ENCODE measurements at places on chromosomes 5 and 9. TPM values are rescaled to one million over a fixed set of nuclear protein-coding genes. Genes with fewer than 3 reads are reported as not detected.

DNA sequence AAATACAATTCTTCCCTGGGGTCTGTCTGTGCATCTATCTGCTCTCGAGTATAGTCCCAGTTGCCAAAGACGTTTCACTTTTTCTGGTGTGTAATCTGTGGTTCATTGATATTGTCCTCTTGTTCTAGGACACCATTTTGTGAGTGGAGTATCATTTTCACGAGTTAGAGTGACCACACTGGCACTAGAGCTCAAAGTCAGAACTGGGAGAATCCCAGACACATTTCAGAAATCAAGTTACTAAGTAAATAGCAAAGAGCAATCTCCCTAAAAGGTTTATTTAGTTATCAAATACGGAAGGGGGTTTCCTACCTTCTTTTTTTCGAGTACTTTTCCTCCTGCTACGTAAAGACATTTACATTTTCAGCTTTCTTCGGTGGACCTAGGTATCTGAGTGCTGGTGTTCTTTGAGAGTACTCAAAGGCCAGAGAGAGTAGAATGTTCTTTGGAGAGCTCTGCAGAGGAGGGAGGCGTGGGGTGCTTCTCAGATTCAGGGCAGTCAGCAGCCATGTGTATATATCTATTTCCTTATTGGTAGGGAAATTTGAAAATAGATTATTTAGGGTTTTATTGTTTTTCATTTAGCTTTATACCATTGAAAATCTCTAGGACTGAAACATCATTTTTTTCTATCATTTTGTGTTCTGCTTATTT, 8.9 kb upstream of the HSPA9 start:
- DNase-seq = no peak

The RRAGA gene
- 51.3 TPM for total RNA-seq

- DNase-seq = no peak
Measured at GRCh38 chr9:97307500-97308163, at the start of gene CCDC180. CCDC180 (plus strand) TSS chr9:97307659; CDS start chr9:97308064, 405 bp downstream.

DNA sequence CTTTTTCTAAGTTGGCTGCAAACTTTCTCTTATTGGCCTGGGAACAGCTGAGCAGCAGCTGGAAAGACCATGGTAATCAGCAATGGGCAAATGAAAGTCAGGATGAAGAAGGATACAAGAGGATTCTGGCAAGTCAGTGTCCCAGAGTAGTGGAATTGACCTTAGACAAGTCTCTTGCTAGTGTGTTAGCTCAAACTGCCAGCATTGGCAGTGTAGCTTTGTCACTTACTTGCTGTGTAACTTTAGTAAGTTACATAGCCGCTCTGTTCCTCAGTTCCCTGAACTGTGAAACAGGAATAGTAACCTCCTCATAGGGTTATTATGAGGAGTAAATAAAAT, 3.6 kb downstream of the ALDH1A1 start:
- peak; percentile 56 for DNase-seq

DNA sequence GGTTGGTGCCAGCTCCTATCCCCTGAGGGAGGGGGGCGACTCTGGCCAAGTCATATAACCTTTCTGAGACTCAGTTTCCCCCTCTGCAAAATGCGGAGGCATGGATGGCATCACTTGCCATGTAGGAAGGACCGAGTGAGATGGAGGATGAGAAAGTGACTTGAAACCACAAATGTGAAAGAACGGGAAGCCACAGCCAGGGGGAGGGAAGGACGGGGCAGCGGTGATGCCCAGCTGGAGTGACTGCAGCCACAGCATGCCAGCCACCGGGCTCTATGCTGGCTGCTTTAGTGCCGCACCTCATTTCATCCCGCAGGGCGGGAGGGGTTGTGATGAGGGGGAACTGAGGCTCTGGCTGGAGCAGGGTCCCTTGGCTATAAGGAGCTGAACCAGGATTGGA, 74.5 kb downstream of the HMCN2 start:
- no peak for DNase-seq

The INSL6 gene
- 45.4 TPM for total RNA-seq

GRCh38 chr5:150499437-150499956, 8.4 kb upstream of the NDST1 start:
- peak; percentile 67 for DNase-seq

DNA sequence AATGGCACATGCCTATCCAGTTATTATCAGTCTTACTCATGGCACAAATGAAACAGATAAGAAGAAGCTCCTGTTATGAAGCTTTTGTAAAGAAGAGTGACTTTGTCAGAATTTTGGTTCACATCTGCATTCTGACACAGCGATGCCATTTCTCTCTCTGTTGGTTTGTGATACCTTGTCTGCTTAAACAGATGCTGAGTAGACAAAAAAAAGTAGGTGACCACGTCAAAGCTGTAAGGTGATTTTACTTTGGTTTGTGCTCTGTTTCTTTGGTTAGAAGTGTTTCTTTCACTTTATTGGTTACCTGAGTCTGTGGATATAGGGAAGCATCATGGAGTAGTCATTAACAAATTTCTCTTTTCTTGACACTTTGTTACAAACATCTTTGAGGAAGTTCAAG, 422.3 kb upstream of the ADAMTSL1 start:
- no peak for DNase-seq

GRCh38 chr9:81896070-81896469, 32.2 kb upstream of the SPATA31D4 start:
- no peak for DNase-seq

The LCN6 gene
- total RNA-seq = 11.3 TPM

GRCh38 chr5:174829511-174829864, 105.1 kb downstream of the MSX2 start:
- DNase-seq = no peak

The CXCL14 gene
- total RNA-seq = 3.6 TPM

The SLC34A3 gene
- total RNA-seq = 0.25 TPM

Data from testis (tissue), 5 donors.